Stimulated activated CD4-positive, alpha-beta T cell treated with anti-CD3 and anti-CD28 coated beads, Interleukin-15, amount 100 ng/mL, for 1 hour (primary cell): ENCODE measurements at places on chromosomes 3 and 15.

DNA sequence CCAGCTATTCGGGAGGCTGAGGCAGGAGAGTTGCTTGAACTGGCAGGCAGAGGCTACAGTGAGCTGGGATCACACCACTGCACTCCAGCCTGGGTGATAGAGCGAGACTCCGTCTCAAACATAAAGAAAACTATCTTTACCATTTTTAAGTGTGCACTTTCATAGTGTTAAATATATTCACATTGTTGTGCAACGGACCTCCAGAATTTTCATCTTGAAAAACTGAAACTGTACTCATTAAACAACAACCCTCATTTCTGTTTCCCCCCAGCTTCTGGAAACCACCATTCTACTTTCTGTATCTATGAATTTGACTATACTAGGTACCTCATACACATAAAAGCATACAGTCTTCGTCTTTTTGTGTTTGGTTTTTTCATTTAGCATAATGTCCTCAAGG, 375.1 kb downstream of the SHQ1 start:
- DNase-seq: no peak

GRCh38 chr15:70012895-70013294, 84.8 kb downstream of the TLE3 start:
- DNase-seq: no peak

DNA sequence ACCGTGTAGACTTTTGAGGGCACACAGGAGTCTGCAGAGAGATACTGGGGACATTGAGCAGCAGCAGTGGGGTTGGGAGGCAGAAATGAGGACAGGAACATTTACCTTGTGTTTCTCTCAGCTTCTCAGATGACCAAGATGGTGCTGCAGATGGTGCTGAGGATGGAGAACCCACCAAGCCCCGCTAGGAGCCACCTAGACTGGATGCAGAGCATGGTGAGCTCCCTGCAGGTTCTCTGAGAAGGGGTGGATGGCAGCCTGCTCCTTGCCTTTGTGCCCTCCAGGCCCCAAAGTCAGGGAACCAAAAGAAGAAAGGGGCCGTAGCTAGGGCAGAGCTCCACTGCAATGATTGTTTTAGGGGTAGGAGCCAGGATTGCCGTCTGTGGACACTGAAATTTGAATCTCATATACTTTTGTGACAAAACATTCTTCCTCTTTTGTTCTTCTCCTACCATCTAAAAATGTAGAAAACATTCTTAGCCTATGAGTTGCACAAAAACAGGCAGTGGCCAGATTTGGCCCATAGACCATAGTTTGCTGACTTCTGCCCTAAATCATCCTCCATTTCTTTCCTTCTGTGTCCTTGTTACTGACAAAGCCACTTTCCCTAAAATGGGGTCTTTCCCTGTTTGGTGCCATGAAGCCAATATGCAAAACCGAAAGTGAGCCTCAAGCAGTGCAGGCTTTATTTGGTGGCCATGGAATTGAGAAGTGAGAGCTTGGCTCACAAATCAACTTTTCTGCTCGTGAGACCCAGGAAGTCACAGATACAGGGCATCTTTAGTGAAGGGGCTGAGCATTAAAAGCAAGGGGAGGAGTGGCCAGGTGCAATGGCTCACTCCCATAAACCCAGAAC, 11.9 kb upstream of the MUC20 start:
- DNase-seq: no peak

GRCh38 chr3:100210772-100211135, 50.0 kb upstream of the TBC1D23 start:
- no peak for DNase-seq

- no peak for DNase-seq
Measured at GRCh38 chr3:151421938-151422337, 37.4 kb upstream of the P2RY12 start.

GRCh38 chr15:50044406-50044805, 74.6 kb downstream of the ATP8B4 start:
- DNase-seq: no peak

- DNase-seq: no peak
Measured at GRCh38 chr3:64489361-64490044, 198.3 kb downstream of the ADAMTS9 start.

- DNase-seq: no peak
Measured at GRCh38 chr3:114746502-114746901, 400.6 kb downstream of the ZBTB20 start.

DNA sequence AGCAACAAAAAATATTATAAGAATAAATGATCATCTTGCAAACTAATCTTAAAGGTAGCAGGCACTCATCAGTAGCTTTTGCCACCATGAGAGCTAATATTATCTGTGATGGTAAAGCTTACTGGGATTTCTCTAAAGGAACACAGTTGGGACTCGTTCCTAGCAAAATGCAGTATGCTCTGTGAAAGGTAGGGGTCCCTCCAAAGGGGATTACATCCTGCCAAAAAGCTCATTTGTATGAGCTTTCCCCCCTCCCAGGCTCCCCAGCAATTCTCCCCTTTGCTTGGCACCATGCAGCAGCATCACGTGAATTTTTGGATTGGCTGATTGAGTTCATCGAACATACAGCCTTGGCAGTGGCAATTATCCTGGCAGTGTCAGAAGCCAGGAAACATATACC, 361.0 kb upstream of the PLSCR5 start:
- DNase-seq: no peak

DNA sequence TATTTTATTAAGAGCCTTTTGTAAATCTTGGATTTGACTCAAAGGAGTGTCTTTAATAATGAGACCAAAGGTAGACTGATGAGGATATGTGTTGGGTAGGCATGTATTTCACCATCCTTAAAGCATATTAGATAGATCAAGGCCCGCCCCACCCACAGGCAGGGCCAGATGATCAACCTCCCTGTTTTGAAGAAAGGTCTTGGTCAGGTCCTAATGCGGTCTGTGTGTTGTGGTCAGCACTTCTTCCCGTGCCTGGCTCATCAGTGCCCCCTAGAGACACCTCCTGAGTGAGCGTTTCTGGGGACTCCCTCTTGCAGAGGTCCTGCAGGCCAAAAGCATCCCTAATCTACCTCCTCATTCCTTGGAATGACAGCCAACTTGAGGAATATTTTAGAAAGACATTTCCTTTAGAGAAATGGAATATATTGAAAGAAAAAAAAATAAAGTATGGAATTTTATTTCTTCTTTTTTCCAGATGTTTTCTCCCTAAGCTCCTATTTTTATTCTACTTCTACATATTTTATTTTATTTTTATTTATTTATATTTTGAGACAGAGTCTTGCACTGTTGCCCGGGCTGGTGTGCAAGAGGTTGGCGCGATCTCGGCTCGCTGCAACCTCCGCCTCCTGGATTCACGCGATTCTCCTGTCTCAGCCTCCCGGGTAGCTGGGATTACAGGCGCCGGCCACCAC, 6.0 kb downstream of the TM4SF4 start:
- DNase-seq: no peak

DNA sequence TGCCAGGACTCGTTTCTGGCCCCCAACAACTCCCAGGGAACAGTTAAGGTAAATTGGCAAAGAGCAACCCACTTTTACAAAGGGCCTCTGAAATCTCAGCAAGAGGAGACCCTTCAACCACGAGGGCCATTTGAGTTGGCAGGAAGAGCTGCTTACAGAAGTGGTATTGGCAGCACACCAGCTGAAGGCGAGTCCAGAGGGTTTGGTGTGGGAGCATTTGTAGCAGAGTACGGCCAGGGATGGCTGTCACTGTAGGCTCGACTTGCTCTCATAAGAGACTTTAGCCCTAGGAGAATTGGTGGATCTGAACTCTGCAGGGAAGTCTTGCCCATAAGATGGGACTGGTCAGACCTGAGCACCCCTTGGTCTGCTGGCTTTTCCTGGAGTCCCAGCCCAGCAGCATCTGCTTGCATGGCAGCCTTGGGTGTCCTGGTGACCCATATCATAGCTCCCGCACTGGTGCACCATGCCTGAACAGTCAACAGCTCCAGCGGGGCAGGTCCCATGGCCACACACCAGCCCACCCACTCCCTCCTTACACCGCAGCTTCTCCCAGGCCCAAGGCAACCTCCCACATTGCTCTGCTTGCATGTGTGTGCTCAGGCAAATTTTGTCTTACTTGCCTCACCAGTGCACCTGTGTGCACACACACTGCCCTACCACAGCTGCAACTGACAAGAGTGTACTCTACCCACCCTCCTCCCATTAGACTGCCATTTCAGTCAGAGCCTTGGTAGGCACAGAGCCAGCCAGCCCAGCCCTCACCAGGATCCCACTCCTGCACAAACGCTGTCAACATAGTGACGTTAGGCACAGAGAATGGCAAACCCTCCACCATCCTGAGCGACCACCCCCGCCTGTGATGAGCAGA, 861.6 kb upstream of the DPPA4 start:
- no peak for DNase-seq

- DNase-seq: no peak
Measured at GRCh38 chr15:92095693-92096092, 242.2 kb downstream of the SLCO3A1 start.

- no peak for DNase-seq
Measured at GRCh38 chr15:99101501-99101900, 3.4 kb upstream of the SYNM start.

DNA sequence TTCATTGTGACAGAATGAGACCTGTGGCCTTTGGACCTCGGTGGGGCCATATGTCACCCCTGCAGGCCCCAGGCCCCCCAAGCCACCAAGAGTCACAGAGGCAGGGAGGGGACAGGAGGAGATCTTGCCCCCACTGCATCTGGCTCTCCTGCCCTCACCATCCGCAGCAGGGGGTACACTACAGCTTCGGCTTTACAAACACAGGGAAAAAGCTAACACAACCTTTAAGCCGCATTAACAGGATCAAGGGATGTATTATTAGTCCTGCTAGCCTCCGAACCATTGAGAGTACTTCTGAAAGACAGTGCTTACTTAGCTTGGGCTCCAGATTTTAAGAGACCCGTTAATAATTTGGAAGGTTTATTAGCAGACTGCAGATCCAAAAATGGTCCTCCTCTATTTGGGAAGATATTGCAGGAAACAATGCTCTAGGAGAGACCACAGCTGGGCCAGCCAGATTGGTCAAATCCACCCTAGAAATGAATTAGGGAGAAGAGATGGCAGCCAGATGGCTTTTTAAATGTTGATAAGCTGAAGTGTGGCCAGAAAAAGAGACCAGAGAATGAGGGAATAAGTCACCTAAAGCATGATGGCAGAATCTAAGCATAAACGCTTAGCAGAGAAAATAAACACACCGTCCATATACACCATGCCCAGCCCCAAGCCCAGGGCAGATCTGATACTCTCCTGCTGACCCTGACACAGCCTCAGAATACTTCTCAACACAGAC, 31.5 kb downstream of the SRGAP3 start:
- no peak for DNase-seq

- DNase-seq: no peak
Measured at GRCh38 chr15:100235030-100235617, 106.7 kb downstream of the ADAMTS17 start.

DNA sequence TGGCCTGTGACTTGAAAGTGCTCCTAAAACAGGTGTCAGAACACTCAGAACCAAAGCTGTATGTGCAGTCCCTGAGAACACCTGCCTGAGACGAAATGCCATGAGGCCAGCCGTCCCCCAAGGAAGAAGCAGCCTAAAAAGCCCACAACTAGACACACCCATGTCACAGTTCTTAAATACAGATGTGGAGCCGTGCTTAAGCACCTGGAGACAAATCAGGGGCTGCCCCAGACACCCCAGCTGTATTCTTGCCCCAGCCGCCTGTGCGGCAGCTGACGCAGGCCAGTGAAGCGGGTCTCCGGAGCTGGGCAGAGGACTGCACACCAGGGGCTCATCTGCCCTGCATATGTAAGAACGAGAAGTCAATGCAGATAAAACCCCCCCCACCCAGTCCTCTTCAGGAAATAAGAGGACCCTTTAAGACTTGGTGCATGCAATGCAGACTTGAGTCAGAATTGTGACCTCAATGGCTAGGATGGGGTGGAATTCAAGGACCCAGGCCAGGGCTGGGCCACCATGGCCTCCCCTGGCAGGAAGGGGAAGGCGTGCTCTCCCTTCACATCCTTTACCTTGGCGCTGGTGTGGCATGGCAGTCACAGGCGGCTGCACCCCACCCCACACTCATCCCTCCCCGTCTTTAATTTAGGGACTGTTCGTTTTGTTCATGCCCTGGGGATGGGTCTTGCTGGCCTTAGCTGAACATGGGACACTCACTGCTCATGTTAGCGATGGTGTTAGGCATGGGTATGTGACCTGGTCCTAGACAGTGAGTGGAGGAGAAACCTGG, 27.7 kb upstream of the PLXNA1 start:
- no peak for DNase-seq

DNA sequence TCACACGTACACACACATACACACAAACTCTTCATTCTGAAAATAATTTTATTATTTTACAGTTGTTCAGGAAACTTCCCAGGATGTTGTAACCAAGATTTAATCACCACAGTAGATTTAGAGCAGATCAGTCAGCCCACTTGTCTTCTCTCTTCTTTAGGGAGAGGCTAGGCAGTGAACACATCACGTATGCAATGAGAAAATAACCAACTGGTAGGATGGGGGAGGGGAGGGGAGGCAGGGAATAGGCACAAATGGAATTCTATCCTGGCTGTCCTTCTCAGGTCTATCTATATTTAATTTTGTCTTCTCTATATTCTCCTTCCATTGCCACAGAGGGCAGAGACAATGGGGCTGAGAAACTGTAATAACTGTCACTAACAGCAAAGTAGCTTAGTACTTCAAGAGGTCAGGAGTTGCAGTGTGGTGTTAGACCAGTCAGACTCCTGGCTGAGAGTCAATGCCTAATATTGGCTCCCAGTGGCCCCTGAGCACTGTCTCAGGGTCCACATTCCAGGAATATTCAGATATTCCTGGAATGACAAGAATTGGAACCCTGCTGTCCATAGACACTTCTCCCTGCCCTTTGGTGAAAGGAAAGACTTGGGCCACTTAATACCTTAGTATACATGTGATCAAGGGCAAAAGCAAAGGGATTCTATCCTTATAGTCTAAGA, 2.6 kb upstream of the HCLS1 start:
- no peak for DNase-seq

- DNase-seq: no peak
Measured at GRCh38 chr3:113211330-113212149, at the start of gene BOC. TSS of gene BOC (plus strand) at chr3:113211557. CDS start at chr3:113249803, 38,246 bp downstream.

- no peak for DNase-seq
Measured at GRCh38 chr3:31766669-31767068, 214.4 kb downstream of the OSBPL10 start.

- DNase-seq: no peak
Measured at GRCh38 chr3:104763007-104763406, 603.7 kb upstream of the ALCAM start.

GRCh38 chr15:77507911-77508310, 87.2 kb downstream of the HMG20A start:
- no peak for DNase-seq

GRCh38 chr3:14884665-14885064, 62.7 kb upstream of the NR2C2 start:
- DNase-seq: no peak

- no peak for DNase-seq
Measured at GRCh38 chr3:6079011-6079410, 781.9 kb upstream of the GRM7 start.

- no peak for DNase-seq
Measured at GRCh38 chr3:81299481-81299880, 462.0 kb downstream of the GBE1 start.

GRCh38 chr3:171526869-171527268, 66.7 kb upstream of the TNIK start:
- DNase-seq: no peak

GRCh38 chr3:169365993-169366915, 297.3 kb downstream of the MECOM start:
- no peak for DNase-seq

GRCh38 chr3:145490088-145491048, 670.6 kb downstream of the PLOD2 start:
- DNase-seq: no peak
